ENCODE measurements at places on chromosomes 5 and 9.

- DNase-seq: no peak
Observed at GRCh38 chr5:882253-883183, 10.1 kb downstream of the BRD9 start.

DNA sequence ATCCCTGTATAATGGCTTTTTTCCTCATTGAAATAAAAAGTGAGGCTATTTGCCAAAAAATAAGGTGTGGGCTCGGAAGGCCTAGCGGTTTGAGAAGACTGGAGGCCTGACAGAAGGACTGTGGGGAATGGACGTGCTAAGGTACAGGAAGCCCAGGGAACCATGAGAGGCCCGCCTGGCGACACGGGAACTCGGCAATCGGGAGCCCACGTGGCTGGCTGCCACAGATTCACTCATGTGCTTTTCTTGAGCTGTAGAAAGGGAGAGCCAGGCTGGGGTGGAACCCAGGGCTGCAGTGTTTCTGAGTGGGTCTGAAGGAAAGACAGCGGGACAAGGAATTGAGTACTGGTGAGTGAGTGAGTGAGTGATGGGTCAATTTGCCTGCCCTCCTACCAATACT is 11.9 kb upstream of the DDX41 start:
- DNase-seq: no peak

GRCh38 chr5:14407051-14407450 is 174.5 kb upstream of the OTULINL start:
- DNase-seq: no peak

DNA sequence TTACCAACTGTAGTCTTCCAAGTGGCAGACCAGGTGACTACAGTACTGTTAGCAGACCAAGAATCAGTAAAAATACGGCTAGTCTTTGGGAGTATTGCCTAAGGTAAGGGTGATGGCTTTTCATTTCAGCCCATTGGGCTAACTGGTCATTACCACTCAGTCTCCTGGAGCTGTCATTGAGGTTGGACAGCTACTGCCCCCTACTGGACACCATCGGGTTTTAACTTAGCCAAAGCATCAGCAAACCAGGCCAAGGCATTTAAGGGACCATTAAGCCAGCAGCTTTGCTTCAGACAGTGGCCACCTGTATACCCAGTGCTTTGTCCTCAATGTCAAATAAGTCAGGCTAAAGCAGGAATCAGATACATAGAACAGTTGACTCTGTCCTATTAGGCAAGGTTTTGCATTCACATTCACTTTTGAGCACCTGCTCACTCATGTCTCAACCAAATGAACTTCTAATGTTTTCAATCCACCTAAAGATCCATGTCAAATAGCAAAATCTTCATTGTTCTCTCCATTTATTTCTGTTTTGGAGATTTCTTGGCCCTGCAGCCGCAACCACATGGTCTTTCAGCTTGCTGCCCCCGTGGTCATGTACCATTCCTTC is 117.2 kb downstream of the INVS start:
- peak; percentile 75 for DNase-seq

- peak; percentile 83 for DNase-seq
Observed at GRCh38 chr9:114953959-114954358, 23.6 kb upstream of the TNFSF8 start.

DNA sequence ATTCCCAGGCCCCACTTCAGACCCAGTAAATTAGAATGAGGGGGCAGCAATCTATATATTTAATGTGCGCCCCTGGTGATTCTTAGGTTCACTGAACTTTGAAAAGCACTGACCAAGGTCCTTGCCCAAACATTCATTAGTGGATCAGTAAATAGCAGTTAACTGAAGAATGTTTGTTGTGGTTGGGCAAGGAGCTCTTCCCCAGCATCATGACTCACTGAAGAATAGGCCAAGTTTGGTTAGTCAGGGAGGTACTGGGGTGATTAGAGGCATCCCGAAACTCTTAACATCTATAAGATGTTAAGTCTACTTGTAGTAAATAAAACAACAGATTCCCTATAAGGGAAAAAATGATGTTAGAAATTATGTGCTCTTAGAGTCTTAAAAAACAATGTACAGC is 833 bp upstream of the MROH2B start:
- no peak for DNase-seq

DNA sequence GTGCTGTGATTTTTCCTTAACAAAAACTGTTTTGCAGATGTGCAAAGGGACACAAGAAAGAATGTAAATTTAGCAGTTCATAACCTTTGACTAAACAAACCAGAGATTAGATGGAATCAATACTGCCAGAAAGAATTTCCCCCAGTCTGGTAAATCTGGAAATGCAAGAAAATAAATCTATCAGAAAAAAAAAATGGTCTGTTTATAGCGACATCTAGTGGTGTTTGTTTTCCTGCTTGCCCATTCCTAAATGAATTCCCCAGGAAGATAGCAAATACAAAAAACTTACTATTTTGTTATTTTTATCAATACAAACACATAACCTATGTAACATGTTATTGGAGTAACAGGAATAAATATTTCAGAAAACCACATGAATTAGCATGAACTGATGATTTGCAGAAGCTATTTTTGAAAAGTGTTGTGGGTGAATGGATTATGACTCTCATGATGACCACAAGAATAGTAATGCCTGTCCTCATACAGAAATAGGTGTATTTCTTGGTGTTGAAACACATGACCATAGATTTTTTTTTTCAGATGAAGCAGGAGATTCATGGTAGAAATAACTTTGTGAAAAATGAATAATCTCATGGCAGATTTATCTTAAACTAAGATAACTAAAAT is 1703.8 kb downstream of the MAT2B start:
- peak; percentile 33 for DNase-seq
